Endodermal cell (in vitro differentiated cells): ENCODE measurements at places on chromosomes 1 and 21. TPM values are rescaled to one million over a fixed set of nuclear protein-coding genes. Genes with fewer than 3 reads are reported as not detected.
A peak's percentile ranks its signal among the peaks of the same experiment; 100 is the strongest.

DNA sequence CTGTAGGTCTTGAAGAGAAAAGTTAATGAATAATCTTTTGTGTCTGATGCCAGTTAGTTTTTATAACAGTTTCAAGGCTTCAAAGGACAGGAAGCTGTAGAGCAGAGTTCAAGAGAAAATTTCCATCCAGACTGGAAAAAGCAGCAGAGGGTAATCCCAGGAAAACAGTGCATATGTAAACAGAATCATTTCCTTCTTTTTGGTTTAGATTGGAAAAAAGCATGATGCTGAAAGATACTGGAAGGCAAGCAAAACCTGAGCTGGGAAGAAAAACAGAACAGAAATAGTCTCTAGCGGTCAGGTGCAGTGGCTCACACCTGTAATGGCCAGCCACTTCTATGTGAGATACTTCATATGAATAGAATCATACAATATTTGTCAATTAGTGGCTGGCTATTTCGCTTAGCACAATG lies 71.9 kb downstream of the ZSWIM5 start:
- DNase-seq, result no peak

DNA sequence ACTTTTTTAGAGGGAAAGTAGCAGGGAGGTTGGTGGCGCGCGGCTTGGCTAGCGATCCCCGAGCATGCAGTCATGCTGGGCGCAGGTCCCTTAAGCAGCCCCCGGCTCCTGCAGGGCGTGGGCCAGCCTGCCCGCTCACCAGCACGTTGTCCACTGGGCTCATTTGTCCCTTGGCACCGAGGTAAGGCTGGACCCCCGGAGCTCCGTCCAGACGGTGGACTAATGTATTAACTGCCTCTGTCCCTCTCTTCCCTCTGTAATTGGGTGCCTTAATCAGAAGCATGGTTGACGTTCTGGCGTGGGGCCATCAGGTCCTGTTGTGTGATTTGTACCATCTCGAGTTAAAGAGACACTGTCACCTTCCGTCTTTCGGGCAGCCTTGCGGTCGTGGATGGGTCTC lies 17.7 kb downstream of the TMEM201 start:
- no peak for DNase-seq

DNA sequence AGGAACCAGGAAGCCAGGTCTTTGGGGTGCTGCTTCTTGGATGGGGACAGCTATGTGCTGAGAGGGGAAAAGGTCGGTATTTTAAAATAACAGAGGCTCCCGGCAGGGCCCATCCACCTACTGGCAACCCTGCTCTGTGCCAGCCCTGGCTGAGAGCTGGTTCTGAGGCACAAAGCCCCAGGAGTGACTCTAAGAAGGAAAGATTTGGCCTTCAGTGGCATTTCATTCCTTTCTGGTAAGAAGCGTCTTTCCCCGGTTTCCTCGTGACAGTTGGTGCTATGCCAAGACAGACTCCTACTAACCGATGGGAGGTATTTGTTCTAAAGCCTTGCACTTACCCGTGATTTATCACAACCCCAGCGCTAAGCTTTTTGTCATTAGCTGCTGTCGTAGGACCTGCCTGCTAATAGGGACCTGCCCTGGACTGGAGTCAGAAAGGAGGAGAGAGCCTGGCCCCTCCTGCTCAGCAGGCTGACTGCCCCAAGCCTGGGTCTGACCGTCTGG lies 123.1 kb upstream of the ADAR start:
- no peak for DNase-seq

GRCh38 chr1:200372095-200372884 lies 37.5 kb downstream of the ZNF281 start:
- peak; percentile 69 for DNase-seq

DNA sequence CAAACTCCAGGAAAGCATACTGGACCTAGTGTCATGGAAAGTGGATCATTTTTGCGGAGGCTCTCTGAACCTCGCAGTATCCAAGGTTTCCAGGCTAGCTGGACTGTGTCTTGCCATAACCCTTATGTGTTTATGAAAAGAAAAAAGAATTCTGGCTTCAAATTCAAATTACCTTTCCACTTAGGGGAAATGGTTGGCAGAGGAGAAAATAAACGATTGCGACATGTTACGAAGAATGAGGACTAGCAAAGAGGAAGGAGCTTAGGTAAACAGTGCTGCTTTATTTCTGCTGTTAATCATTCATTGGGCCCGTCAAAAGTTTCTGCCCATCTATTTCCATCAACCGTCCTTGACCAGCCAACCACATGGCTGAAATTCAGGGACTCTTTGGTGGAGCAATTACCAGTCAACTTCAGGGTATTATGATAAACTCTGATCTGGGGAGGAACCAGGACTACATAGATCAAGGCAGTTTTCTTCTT lies at the start of gene C4BPA:
TSS of gene C4BPA (plus strand) at position 342 of the 482 bp plus-strand sequence. CDS start 8,793 bp downstream, outside the sequence.
- no peak for DNase-seq

- peak; percentile 51 for DNase-seq
Measured at GRCh38 chr1:150567341-150567716, 12.1 kb downstream of the MCL1 start.

- no peak for DNase-seq
Measured at GRCh38 chr1:48206371-48206770, 16.1 kb upstream of the SLC5A9 start.

Gene NBPF8
- 12.3 and 15.8 TPM in 2 replicates for total RNA-seq

Gene FAM76A
- 8.6 to 16.1 TPM (median 14.7 TPM) in 3 replicates for total RNA-seq

Gene DCDC2B
- not detected in 3 replicates for total RNA-seq

Gene MAP3K7CL
- total RNA-seq, result not detected in 3 replicates
